ENCODE measurements at places on chromosomes 5 and 9.

- DNase-seq = no peak
These were observed 75.3 kb downstream of the MED27 start for GRCh38 chr9:132004323-132004722.

- DNase-seq = no peak
These were observed 146.7 kb downstream of the GPBP1 start for GRCh38 chr5:57320582-57320981.

DNA sequence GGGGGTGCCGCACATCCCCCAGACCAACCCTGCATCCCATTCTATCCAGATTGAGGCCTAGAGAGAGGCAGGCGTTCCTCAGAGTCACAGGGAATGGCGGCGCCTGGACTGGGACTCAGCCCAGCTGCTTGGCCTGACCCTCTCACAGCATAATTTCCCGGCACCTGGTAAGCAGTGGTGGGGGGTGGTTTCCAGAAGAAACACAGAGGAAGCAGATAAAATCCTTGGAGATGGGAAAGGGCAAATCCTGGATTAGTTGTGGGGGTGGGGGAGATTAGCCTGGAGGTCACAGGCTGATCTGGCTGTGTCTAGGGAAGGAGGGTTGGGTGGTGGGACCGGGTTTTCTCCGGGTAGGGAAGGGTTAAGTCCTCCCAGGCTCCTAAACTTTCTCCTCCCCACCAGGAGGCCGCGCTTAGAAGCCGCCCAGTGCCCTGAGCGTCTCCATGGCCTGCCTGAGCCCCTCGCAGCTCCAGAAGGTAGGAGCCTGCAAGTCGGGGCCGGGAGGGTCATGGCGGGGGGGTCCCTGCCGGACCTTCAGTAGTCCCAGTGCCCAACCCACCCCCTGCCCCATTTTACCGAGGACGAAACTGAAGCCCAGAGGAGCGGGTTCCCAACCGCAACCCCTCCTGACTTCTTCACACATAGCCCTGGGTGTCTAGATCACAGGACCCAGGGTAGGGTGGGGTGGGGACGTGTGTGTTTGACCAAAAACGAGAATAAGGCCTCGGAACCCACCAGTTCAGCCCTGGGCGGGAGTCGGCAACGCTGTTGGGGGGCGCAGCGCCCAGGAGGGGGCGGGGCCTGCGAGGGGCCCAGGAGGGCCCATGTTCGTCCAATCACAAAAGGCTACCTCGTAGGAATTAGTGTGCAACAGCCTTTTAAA lies 1.3 kb downstream of the PHYHD1 start:
- no peak for DNase-seq

DNA sequence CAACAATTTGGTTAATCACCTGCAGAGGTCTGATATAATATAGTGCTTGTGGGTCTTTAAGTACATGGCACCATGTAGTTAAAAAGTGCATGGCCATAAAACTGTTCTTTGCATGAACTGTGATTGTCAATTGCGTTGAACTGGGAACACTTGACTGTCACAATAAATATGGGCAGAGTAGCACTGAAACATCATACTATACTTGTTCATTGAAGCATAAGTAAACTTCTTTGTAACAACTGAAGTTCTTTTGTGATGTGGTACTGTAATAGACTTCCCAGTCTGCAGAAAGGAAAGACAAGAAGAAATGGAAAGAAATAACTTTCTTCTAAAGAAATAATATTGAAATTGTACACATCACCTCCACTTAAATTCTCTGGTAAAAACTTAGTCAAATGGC lies 9.8 kb upstream of the NTRK2 start:
- no peak for DNase-seq

DNA sequence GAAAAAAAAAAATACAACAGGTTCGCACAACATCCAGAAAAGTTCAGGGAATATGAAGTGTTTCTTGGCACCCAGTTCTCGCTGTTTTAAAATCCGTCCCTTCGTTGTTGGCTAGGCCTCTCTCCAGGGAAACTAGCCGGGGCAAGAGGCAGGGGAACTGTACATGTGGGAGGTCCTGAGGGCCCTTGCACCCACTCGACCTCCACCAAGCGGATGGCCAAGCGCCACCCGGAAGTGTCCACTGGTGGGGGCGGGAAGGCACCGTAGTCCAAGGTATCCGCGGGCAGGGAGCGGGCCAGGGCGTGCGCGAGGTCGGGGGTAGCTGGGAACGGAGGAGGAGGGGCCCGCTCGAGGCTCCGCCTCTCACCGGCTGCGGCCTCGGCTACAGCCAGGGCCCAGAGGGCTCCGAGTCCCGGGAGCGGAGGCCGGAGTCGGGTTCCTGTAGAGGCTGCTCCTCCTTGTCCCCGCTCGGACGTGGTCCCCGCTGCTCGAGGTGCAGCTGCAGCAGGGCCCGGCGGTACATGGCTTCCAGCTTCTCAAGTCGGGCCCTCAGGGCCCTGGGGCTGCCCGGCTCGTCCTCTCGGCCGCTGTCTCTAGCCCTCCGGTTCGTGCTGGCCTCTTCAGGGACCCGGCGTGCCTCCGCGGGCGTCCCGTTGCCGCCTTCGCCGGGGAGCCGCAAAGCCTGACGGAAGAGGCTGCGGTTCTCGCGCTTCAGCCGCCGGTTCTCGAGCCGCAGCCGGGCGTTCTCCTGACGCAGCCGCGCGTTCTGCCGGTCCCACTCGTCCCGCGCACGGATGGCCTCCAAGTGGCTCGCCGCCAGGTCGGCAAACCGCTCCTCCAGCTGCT lies 720 bp downstream of the TUSC1 start:
- DNase-seq = peak; percentile 94

DNA sequence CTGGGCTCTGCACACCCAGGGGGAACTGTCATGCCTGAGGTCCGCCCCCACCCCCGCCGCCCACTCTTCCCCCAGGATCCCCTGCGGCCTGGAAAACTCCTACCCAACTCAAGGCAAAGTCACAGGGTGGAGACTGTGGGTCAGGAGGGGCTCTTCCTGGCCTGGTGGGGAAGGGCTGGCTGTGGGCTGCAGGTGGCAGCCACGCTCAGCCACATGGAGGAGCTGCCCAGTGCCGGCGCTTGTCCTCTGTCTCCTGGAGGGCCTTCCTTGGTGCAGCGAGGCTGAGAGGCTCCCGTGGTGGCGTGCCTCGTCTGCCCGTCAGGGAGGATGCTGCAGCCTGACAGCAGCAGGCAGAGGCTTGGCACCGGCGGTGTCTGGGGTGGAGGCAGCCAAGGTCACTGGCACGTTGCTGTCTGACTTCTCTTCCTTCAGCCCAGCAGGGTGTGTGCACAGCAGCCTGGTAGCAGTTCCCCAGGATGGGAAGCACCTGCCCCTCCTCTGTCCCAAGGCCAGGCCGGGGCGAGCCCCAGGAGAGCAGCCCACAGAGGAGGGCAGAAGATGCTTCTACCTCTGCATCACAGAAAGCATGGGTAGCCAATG lies 78.1 kb downstream of the ADAMTS2 start:
- DNase-seq = peak; percentile 63

DNA sequence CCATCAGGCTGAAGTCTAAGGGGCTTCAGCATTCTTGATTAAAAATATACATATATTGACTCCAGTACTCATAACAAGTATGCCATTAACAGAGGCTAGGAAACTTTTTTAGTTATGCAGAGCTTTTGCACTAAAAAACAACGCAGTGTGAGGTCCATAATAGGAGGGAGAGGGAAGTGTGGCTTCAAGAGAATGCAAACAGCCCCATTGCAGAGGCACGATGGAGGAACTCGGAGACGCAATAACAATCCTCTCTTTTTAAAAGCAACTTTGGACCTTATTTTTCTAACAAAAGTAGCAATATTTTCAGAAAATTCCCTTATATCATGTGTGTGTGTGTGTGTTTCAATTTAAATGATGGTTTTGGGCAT lies 150.0 kb upstream of the PTCH1 start:
- no peak for DNase-seq

GRCh38 chr9:121372239-121373010 lies 2.4 kb upstream of the STOM start:
- no peak for DNase-seq

- DNase-seq = no peak
These were observed 708.6 kb upstream of the WWC1 start for GRCh38 chr5:167582886-167583285.

GRCh38 chr5:24492229-24492628 lies 152.5 kb downstream of the CDH10 start:
- DNase-seq = no peak

GRCh38 chr9:36207016-36207415 lies 16.3 kb downstream of the CLTA start:
- no peak for DNase-seq

DNA sequence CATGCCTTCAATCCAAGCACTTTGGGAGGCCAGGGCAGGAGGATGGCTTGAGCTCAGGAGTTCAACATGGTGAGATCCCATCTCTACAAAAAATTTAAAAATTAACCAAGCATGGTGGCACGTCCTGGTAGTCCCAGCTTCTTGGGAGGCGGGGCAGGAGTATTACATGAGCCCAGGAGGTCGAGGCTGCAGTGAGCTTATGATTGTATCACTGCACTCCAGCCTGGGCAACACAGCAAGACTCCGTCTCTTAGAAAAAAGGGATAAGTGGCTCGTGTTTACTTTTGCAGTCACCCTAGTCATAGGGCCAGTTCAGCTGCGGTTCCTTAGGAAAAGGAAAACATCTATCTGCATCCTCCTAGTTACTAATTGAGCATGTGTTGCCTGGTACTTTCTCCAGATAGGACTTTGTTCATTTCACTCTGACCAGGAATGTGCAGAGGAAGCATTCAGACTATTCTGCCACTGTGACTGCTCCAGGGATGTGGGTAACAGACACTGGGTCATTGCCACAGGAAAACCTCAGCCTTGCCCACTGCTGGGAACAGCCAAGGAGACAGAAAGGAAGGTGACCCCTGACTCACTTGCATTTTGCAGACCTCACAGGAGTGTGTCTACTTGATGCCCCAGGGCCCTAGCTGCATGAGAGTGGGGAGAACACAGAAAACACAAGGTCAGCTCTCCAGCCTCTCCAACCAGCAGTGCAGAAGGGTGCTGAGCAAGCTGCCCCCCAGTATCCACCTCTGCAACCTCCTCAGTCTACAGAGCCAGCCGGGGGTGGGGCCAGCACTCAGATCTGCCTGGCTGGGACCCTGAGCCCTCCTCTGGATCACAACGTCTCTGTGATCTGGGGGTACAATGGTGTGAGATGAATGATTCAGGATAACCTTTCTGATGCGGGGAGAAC lies 33.9 kb upstream of the ALDH1B1 start:
- no peak for DNase-seq

DNA sequence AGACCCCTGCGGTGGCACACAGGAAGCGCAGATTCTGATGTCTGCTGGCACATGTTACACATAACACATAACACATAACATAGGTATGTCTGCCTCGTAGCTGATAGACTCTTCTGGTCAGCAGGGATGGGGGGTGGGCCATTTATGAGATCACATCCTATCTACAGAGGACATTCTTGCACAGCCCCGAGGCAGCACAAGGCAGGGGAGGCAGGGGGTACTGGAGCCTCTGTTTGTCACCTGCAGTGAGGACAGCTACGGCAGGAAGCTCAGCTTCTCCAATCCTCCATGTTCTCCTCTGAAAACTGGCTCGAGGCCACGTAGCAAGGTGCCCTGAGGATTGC lies 16.7 kb upstream of the MED10 start:
- no peak for DNase-seq

DNA sequence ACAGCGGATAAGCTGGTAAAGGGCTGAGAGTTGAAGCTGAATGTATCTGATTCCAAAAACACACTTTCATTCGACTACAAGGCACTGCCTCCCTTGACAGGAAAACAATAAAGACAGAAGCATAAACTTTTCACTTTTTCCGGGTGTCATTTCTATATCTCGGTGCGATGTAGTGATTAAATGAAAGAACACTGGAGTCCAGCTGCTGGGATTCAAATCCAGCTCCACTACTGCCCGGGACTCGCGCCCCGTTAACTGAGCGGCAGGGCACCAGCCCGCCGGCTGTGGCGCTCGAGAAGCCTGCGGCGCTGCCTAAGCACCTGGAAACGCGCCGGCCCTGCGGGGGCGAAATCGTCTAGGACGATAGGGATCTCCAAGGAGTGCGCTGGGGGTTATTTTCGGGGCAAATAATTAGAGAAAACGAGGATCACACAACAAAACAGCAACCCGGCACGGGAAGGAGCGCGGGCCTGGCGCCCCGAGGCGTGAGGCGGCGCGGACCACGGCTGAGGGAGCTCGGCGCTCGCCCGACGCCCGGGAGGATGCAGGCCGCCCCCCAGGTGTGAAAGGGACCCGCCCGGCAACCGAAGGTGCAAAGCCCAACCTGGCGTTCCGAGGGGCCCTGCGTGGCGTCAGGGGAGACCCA lies 837 bp downstream of the UIMC1 start:
- no peak for DNase-seq

GRCh38 chr5:62692946-62693713 lies 114.5 kb downstream of the LRRC70 start:
- DNase-seq = no peak

Measured in ascending aorta (tissue), 2 donors.